ENCODE measurements at places on chromosomes 16 and 17. TPM values are rescaled to one million over a fixed set of nuclear protein-coding genes. Genes with fewer than 3 reads are reported as not detected.
A peak's percentile ranks its signal among the peaks of the same experiment; 100 is the strongest.

ITGB4 gene
- 34.7 TPM for total RNA-seq

- H3K4me3 ChIP-seq = no peak overlapping the region
- peaks cover 28% of the 10 kb centered on the region for H3K4me1 ChIP-seq
- H3K36me3 ChIP-seq = no peaks in the 10 kb centered on the region
- no peak overlapping the region for H3K27ac ChIP-seq
- H3K27me3 ChIP-seq = peaks cover 64% of the 10 kb centered on the region
Observed at GRCh38 chr16:68643847-68644246, 1.3 kb upstream of the CDH3 start.

DNA sequence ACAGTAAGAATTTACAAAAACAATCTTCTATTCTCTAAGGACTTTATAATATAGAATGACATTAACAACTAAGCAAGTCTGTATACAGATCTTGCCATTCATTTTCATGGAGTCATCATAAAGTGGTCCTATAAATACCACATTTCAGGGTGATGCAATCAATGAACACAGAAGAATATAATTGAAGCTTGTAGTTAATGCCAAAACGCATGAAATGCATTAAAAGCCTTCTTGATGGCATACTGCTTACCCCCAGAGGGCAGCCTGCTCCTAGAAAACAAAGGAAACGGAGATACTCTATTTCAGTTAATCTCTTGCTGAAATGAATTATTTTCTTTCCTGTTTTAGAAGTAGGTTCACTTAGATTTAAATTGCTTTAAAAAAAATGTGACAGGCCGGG is 45.2 kb upstream of the STAC2 start:
- no peaks in the 10 kb centered on the region for H3K4me1 ChIP-seq
- peaks cover 86% of the 10 kb centered on the region for H3K36me3 ChIP-seq
- no peak overlapping the region for H3K27ac ChIP-seq
- no peak for DNase-seq
- H3K27me3 ChIP-seq = no peaks in the 10 kb centered on the region
- no peak overlapping the region for H3K4me3 ChIP-seq

SCIMP gene
- 35.5 TPM for total RNA-seq

- H3K36me3 ChIP-seq = peaks cover 55% of the 10 kb centered on the region
- H3K27ac ChIP-seq = peak overlapping the region; percentile 42
- DNase-seq = no peak
- H3K4me1 ChIP-seq = peaks cover 23% of the 10 kb centered on the region
- H3K4me3 ChIP-seq = no peak overlapping the region
Observed at GRCh38 chr17:57881783-57882351, 32.0 kb upstream of the MRPS23 start.

DNA sequence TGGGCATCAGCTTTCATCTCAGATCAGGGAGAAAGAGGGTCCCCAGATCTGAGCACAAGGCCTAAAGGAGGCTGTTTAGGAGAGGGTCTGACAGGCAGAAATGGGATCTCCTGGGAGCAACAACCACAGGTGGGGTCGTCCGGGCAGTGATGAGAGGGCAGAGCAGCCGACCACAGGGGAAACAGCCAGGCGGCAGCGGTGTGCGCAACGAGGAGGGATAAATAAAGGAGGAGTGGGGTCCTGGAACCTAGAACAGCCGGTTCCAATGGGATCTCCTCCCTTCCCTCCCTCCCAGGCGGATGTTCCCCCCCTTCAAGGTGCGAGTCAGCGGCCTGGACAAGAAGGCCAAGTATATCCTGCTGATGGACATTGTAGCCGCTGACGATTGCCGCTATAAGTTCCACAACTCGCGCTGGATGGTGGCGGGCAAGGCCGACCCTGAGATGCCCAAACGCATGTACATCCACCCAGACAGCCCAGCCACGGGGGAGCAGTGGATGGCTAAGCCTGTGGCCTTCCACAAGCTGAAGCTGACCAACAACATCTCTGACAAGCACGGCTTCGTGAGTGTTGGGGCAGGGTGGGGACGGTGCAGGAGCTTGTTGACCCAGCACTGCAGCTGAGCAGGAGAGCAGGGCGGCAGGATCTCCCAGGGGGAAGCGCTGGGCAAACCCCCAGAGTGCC is 1.9 kb downstream of the TBX2 start:
- H3K27me3 ChIP-seq = peaks cover 91% of the 10 kb centered on the region
- H3K4me1 ChIP-seq = peaks cover 56% of the 10 kb centered on the region
- peak overlapping the region; percentile 89 for H3K27ac ChIP-seq
- peak overlapping the region; percentile 67 for H3K4me3 ChIP-seq
- peaks cover 25% of the 10 kb centered on the region for H3K36me3 ChIP-seq

DNA sequence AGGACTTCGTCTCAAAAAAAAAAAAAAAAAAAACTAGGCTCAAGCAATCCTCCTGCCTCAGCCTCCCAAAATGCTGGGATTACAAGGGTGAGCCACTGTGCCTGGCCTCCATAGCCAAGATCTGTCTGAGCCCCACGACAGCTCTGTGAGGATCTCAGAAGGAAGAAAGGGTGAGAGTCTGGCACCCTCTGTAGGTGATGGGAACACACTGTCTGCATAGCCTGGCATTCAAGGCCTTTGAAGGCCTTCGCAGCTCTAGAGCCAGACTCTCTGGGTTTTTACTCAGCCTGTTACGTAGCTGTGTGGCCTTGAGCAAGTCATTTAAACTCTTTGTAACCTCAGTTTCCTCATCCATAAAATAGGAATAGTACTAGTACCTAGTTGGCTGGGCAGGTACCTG is 6.3 kb upstream of the XPO6 start:
- no peak overlapping the region for H3K4me3 ChIP-seq
- DNase-seq = no peak
- H3K27me3 ChIP-seq = no peaks in the 10 kb centered on the region
- H3K36me3 ChIP-seq = no peaks in the 10 kb centered on the region
- H3K4me1 ChIP-seq = no peaks in the 10 kb centered on the region
- no peak overlapping the region for H3K27ac ChIP-seq

GRCh38 chr16:56869513-56870275 is 4.7 kb downstream of the SLC12A3 start:
- H3K36me3 ChIP-seq = no peaks in the 10 kb centered on the region
- peak; percentile 59 for DNase-seq
- peaks cover 7% of the 10 kb centered on the region for H3K4me1 ChIP-seq
- H3K4me3 ChIP-seq = no peak overlapping the region
- no peak overlapping the region for H3K27ac ChIP-seq

CCDC200 gene
- not detected for total RNA-seq

KRT32 gene
- total RNA-seq = not detected

DNA sequence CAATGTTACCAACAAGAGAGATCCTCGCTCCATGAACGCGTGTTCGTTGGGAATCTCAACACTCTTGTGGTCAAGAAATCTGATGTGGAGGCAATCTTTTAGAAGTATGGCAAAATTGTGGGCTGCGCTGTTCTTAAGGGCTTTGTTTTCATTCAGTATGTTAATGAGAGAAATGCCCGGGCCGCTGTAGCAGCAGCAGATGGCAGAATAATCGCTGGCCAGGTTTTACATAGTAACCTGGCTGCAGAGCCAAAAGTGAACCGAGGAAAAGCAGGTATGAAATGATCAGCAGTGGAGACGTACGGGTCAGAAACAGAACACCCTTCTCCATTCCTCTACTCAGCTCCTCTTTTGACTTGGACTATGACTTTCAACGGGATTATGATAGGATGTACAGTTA is 13.3 kb downstream of the SOCS1 start:
- H3K27ac ChIP-seq = no peak overlapping the region
- no peaks in the 10 kb centered on the region for H3K27me3 ChIP-seq
- no peaks in the 10 kb centered on the region for H3K36me3 ChIP-seq
- DNase-seq = no peak
- H3K4me1 ChIP-seq = peaks cover 2% of the 10 kb centered on the region
- H3K4me3 ChIP-seq = no peak overlapping the region

GRCh38 chr16:85616607-85617321 is 3.6 kb downstream of the GSE1 start:
- peaks cover 67% of the 10 kb centered on the region for H3K4me1 ChIP-seq
- peaks cover 3% of the 10 kb centered on the region for H3K36me3 ChIP-seq
- H3K27me3 ChIP-seq = no peaks in the 10 kb centered on the region
- DNase-seq = peak; percentile 81
- H3K4me3 ChIP-seq = peak overlapping the region; percentile 71

Measured in lower lobe of right lung (tissue), 2 donors.